ENCODE measurements at places on chromosomes 2 and 18.

- H3K27me3 ChIP-seq: no peaks in the 10 kb centered on the region
- no peak overlapping the region for H3K27ac ChIP-seq
- no peak for DNase-seq
- H3K4me1 ChIP-seq: no peaks in the 10 kb centered on the region
- no peaks in the 10 kb centered on the region for H3K36me3 ChIP-seq
- no peak overlapping the region for H3K4me3 ChIP-seq
Observed at GRCh38 chr18:62109676-62110075, 77.2 kb downstream of the PIGN start.

DNA sequence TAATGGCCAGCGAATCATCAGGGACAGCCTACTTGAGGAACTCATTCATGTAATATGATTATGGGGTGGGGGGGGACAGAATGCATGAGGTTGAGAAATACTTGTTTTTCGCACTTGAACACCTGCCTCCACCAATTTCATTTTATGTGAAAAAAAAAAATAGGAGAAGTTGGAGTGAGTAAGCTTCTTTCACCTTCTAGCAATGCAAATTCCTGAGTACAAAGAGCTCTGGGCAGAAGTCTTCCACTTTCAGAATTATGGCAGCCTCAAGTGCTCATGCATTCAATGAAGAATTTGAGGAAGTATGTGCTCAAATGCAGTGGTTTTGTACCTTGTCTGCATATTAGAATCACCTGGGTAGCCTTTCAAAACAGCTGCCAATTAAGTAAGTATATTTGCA, 40.1 kb upstream of the GPD2 start:
- no peak overlapping the region for H3K27ac ChIP-seq
- H3K27me3 ChIP-seq: peaks cover 5% of the 10 kb centered on the region
- DNase-seq: no peak
- no peaks in the 10 kb centered on the region for H3K36me3 ChIP-seq
- H3K4me1 ChIP-seq: peaks cover 8% of the 10 kb centered on the region

DNA sequence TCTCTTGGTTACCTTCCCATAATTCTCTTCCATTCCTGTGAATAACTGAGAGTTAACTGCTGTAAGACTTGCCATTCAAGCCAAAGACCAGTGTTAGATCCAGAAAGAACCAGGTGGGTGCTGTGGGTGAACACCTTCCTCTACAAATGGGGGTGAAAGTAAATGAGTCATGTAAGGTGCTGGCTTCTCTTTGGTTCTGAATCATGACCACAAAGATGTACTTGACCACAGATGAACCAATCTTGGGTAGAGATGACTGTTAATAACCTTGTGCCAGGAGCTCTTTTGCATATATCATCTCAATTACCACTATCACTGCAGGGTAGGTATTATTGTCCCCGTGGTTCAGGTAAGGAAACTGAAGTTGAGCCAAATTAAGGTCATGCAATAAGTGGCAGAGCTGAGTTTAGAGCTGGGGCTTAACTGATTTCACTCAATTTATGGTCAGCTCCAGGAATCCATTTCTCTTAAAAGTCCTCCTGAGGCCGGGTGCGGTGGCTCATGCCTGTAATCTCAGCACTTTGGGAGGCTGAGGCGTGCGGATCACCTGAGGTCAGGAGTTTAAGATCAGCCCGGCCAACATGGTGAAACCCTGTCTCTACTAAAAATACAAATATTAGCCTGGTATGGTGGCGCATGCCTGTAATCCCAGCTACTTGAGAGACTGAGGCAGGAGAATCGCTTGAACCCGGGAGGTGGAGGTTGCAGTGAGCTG, 244.9 kb upstream of the CXCR4 start:
- no peaks in the 10 kb centered on the region for H3K27me3 ChIP-seq
- DNase-seq: no peak
- no peaks in the 10 kb centered on the region for H3K36me3 ChIP-seq
- no peak overlapping the region for H3K4me3 ChIP-seq
- H3K27ac ChIP-seq: no peak overlapping the region

GRCh38 chr2:129484999-129485897, 494.2 kb upstream of the RAB6C start:
- no peak overlapping the region for H3K27ac ChIP-seq
- H3K36me3 ChIP-seq: no peaks in the 10 kb centered on the region
- no peaks in the 10 kb centered on the region for H3K27me3 ChIP-seq
- no peak for DNase-seq

DNA sequence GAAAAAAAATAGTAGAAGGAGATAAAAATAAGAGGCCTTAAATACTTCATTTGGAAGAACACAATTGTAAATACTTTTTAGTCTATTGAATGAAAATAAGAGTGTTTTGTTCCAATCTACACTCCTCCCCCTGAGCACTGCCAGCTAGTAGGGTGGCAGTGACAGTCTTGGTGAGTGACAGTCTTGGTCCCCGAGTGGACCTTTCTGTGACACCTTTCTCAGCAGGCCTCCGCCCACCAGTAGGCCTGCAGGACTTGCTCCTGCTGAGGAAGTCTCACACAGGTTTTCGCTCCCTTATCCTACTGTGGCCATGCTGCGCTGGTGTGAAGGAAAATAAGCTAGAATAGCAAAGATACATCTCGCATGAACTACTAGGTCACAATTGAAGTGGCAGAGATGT, 666.8 kb downstream of the NR4A2 start:
- DNase-seq: no peak
- no peak overlapping the region for H3K27ac ChIP-seq
- no peaks in the 10 kb centered on the region for H3K27me3 ChIP-seq
- H3K36me3 ChIP-seq: no peaks in the 10 kb centered on the region

GRCh38 chr2:60318544-60318943, 234.9 kb downstream of the BCL11A start:
- no peaks in the 10 kb centered on the region for H3K36me3 ChIP-seq
- DNase-seq: no peak
- no peak overlapping the region for H3K4me3 ChIP-seq
- H3K27ac ChIP-seq: no peak overlapping the region
- H3K27me3 ChIP-seq: no peaks in the 10 kb centered on the region

- no peak overlapping the region for H3K4me3 ChIP-seq
- H3K27ac ChIP-seq: no peak overlapping the region
- no peaks in the 10 kb centered on the region for H3K36me3 ChIP-seq
- DNase-seq: no peak
- H3K4me1 ChIP-seq: peaks cover 3% of the 10 kb centered on the region
Observed at GRCh38 chr2:172253190-172254052, 150.7 kb upstream of the DLX2 start.

DNA sequence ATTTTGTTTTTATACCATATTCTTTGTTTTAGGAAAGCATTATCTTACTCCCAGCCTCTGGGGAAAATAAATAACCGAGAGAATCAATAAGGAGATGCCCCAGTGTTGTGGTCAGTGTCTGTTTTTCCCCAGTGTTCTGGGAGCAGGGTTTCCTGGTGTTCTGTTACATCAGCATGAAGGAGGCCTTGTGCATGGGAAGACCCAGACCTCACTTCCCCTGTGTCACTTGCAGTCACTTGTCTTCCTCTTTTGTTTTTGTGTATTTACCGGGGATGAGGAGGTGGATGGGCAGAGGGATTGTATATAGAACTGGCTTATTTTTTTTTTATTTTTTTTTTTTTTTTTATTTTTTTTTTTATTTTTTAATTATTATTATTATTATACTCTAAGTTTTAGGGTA, 45.0 kb upstream of the MGAT5 start:
- H3K4me3 ChIP-seq: no peak overlapping the region
- H3K27ac ChIP-seq: no peak overlapping the region
- peaks cover 36% of the 10 kb centered on the region for H3K4me1 ChIP-seq
- no peak for DNase-seq

DNA sequence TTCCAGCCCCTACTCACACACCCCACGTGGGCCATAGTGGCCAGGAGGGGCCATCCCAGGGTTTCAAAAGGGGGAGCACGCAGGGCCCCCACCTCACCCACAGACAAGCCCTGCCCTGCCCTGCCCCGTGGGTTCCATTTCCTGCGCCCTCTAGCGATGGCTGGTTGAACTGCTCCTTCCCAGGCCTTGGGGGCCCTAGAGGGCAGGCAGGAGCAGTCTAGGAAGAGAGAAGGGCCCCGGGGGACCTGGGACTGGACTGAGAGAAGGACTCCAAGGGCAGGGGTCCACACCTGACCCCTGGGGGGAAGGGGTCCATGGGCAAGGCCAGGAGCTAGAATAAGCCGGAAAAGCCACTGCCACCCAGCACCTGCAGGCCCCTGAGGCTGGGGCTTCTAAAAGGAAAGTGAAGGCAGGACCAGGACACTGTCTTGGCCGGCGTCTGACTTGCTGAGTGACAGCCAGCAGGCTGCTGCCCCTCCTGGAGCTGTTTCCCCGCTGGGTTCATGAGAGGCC, 10.1 kb downstream of the CYP26B1 start:
- H3K27me3 ChIP-seq: peaks cover 13% of the 10 kb centered on the region
- H3K27ac ChIP-seq: no peak overlapping the region
- H3K4me1 ChIP-seq: peaks cover 14% of the 10 kb centered on the region
- H3K4me3 ChIP-seq: no peak overlapping the region

- DNase-seq: no peak
- no peaks in the 10 kb centered on the region for H3K4me1 ChIP-seq
- H3K27me3 ChIP-seq: no peaks in the 10 kb centered on the region
- no peak overlapping the region for H3K27ac ChIP-seq
Observed at GRCh38 chr18:28161608-28162599, 15.0 kb downstream of the CDH2 start.

DNA sequence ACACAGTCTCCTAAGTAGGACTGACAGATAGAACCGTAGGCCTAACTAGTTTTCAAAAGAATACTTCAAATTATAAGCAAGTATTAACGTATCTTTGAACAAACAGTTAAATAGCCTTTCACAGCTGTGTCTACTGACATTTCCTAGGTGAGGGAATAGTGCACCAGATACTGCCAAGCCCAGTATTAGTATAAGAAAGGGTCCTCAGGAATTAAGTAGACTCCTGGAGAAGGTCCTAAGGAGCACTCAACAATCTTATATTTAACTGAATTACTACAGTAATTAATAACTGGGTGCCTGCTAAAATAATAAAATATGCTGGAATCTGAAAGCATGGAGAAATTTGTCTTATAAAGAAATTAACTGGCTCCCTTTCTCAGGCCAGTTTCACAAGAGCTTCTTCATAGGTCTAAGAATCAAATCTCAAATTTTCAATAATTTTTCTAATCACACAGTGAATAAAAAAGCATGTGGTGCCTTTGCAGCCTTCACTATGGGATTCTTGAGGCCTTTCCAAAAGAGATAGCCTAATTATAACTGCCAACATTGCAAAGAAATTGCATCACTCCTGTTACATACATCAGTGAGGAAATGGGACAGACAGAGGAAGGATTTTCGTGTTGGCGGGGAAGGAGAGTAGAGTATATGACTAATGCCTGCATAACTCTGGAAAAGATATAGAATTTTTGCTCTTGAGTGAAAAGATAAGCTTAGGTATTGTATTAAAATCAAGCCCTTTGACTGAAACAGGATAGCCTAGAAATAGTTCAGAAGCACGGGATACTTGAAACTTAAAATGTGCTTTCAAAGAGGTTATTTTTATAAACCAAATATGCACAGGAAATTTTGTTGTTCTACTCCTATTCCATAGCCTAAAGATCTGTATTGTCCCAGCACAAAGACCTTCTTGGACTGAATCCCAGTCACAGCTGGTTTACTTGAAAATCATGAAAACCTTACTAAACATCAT, 228.6 kb upstream of the STK17B start:
- no peak for DNase-seq
- no peak overlapping the region for H3K4me3 ChIP-seq
- H3K27me3 ChIP-seq: no peaks in the 10 kb centered on the region
- no peaks in the 10 kb centered on the region for H3K36me3 ChIP-seq

DNA sequence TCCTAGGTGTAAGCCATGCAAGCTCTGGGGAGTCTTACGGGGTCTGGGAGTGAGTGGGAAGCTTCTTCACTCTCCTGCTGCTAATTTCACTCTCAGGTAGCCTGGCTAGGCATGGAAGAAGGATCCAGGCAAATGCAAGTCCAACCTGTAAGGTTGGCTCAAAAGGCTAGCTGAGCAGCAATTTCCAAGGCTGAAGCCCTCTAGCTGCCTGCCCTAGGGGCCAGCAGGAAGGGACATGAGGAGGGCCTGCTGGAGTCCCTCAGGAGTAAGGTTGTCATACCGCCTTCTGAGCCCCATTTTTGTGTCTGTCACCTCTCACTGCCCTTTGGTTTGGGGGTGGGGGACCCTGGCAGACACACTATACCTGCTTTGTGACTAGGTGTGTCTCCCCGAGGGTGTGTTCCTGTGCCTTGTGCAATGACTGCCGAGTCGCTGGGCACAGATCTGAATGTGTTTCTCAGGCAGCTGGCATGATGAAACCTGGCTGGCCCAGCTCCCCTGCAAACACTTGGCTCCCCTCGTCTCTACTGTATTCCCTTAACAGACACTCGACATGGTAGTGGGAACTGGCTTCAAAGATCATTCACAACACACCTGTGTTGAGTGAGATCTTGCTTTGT, 123.9 kb upstream of the FAM136A start:
- no peaks in the 10 kb centered on the region for H3K4me1 ChIP-seq
- DNase-seq: no peak
- H3K36me3 ChIP-seq: no peaks in the 10 kb centered on the region

DNA sequence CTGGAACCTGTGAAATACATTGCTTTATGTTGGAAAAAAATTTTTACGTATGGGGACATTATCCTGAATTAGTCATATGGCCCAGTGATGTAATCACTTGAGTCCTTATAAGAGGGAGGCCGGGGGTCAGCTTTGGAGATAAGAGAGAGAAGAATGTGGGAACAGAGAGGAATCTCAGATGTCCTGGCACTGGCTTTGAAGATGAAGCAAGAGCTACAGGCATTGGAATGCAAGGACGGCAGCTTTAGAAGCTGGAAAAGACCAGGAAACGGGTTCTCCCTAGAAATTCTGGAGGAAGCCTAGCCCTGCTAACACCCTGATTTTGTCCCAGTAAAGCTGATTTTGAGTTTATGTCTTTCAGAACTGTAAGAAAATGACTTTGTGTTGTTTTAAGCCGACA, 1129.9 kb upstream of the GYPC start:
- H3K36me3 ChIP-seq: no peaks in the 10 kb centered on the region
- H3K27me3 ChIP-seq: no peaks in the 10 kb centered on the region
- no peak overlapping the region for H3K27ac ChIP-seq
- no peaks in the 10 kb centered on the region for H3K4me1 ChIP-seq
- no peak for DNase-seq

GRCh38 chr2:68849579-68850030, 21.6 kb downstream of the BMP10 start:
- H3K36me3 ChIP-seq: no peaks in the 10 kb centered on the region
- no peak overlapping the region for H3K27ac ChIP-seq
- no peak overlapping the region for H3K4me3 ChIP-seq
- DNase-seq: no peak
- no peaks in the 10 kb centered on the region for H3K27me3 ChIP-seq

DNA sequence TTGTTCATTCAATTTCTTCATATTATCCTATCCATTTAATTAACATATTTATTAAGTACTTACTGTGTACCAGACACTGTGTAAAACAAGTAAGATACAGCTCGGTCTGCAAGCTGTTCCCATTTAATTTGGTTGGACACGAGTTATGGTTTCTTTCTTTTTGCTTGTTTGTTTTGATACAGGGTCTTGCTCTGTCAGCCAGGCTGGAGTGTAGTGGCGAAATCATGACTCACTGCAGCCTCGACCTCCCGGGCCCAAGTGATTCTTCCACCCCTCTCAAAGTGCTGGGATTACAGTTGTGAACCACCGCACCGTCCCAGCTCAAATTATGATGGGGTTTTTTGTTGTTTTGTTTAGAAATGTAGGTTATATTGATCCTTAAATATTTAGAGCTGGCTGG, 9.0 kb downstream of the CYBRD1 start:
- H3K4me3 ChIP-seq: no peak overlapping the region
- no peak overlapping the region for H3K27ac ChIP-seq
- H3K36me3 ChIP-seq: no peaks in the 10 kb centered on the region
- no peak for DNase-seq
- H3K27me3 ChIP-seq: no peaks in the 10 kb centered on the region
